ENCODE measurements at places on chromosomes 3 and 15. TPM values are rescaled to one million over a fixed set of nuclear protein-coding genes. Genes with fewer than 3 reads are reported as not detected.
A peak's percentile ranks its signal among the peaks of the same experiment; 100 is the strongest.

DNA sequence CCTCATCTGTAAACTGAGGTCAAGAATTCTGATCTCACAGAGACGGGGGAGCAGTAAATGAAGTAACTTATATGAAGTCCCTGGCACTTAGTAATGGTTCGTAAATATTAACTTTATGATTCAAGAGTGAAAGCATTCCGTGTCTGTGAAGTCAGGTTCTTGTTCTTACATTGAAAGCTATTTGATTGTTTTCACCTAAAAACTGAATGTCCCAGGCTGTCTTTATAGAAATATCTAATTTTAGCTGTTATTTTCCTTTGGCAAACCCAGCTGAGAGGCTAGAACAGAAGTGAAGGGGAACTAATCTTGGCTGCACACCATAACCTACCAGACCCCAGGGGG is 84.5 kb downstream of the CHSY1 start:
- H3K4me1 ChIP-seq = peaks cover 3% of the 10 kb centered on the region
- peak overlapping the region; percentile 86 for H3K27ac ChIP-seq
- no peak for DNase-seq
- H3K36me3 ChIP-seq = no peaks in the 10 kb centered on the region

The MITF gene
- total RNA-seq = 7.7 TPM

GRCh38 chr3:100779480-100779879 is 70.2 kb downstream of the TFG start:
- H3K36me3 ChIP-seq = no peaks in the 10 kb centered on the region
- no peak overlapping the region for H3K27ac ChIP-seq
- H3K27me3 ChIP-seq = no peaks in the 10 kb centered on the region
- DNase-seq = no peak
- no peaks in the 10 kb centered on the region for H3K4me1 ChIP-seq
- no peak overlapping the region for H3K4me3 ChIP-seq

The ATG7 gene
- total RNA-seq = 25.2 TPM

DNA sequence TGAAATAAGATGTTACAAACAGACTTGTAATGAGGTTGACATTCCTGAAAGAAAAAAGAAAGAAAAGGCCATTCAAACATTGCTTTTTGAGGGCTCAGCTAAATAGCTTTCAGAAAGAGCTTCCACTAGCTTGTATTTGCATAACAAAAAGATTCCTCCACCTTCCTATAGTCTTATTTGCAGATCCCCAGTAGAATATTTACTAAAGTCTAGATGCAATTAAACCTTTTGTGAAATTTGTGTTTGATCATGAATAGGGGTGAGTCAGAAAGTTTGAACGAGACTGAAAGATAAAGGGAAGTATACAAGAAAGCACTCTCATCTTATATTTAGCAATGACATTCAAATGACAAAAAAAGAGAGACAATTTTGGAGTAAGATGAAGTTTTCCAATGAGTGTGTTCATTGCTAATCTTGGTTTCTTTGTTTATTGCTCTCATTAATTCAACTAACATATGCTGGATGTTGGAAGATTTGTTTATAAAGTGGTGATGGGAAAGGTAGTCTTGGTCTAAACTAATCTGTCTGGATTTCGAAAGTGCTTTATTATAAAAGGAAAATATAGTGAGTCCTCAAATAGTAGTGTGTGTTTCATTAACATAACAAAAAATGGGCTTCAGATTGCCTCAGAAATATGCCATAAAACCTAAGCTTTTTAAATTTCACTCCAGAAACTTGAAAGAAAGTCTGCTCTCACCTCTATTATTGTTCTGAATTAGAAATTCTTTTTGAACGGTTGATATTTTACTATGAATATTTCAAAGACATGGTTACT is 9.1 kb upstream of the CADPS start:
- no peaks in the 10 kb centered on the region for H3K36me3 ChIP-seq
- H3K4me3 ChIP-seq = no peak overlapping the region
- no peak for DNase-seq

The KCNAB1 gene
- total RNA-seq = 9.5 TPM

DNA sequence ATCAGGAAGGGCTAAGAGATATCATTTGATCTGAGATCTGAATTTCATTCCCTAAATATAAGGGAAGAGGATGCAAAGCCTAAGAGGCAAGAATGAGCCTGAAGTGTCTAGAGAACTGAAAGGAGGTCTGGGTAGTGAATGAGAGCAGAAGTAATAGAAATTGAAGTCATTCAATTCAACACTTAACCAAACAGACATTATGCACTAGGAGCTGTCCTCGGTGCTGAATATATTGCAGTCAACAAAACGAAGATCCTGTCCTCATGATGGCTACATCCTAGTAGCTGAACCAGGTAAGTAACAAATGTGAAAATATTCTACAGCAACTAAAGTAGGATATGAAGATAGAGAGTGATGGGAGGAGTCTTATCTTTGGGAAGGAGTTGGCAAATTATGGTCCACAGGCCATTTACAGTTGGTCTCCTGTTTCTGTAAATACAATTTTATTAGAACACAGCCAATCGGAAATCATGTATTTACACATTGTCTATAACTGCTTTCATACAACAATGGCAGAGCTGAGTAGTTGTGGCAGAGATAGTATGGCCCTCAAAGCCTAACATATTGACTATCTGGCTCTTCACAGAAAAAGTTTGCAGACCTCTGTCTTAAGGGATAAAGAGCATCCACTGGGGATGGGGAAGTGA is 192.9 kb upstream of the CADPS start:
- no peak overlapping the region for H3K27ac ChIP-seq
- H3K36me3 ChIP-seq = no peaks in the 10 kb centered on the region
- H3K4me1 ChIP-seq = no peaks in the 10 kb centered on the region
- H3K27me3 ChIP-seq = no peaks in the 10 kb centered on the region
- H3K4me3 ChIP-seq = no peak overlapping the region
- no peak for DNase-seq

DNA sequence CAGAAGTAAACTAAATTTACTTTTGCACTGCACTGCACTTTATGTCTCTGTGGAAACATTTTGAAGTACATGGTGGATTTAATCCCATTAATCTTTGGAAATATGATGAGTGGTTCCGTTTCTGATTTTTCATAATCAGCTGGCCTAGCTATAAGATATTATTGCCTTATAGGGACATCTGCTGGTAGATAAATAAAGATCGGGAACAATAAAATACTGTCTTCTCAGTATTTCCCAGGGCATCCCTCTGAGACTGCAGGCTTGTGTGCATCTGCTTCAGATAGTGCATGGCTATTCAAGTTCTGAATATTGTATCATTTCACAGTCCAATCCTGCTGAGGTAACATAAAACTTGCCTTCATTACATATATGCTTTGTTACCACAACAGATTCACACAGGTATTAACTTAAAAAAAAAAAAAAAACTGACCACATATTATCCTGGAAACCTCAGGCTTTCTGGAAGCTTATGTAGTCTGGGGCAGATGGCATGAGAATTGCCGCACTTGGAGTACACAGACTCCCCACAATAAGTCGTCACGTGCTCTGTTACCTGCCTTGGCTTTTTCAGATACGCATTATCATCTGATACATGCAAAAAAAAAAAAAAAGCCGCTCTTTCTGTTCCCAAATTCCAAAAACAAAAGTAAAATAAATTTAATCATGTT is 330.8 kb upstream of the AGTR1 start:
- H3K27ac ChIP-seq = no peak overlapping the region
- no peaks in the 10 kb centered on the region for H3K4me1 ChIP-seq
- no peaks in the 10 kb centered on the region for H3K36me3 ChIP-seq
